ENCODE measurements at places on chromosomes 12 and 14. TPM values are rescaled to one million over a fixed set of nuclear protein-coding genes. Genes with fewer than 3 reads are reported as not detected.

GRCh38 chr12:127025545-127025944 lies 1241.4 kb upstream of the TMEM132C start:
- no peak for DNase-seq

- DNase-seq: no peak
Observed at GRCh38 chr14:80493620-80494019, 282.3 kb upstream of the DIO2 start.

DNA sequence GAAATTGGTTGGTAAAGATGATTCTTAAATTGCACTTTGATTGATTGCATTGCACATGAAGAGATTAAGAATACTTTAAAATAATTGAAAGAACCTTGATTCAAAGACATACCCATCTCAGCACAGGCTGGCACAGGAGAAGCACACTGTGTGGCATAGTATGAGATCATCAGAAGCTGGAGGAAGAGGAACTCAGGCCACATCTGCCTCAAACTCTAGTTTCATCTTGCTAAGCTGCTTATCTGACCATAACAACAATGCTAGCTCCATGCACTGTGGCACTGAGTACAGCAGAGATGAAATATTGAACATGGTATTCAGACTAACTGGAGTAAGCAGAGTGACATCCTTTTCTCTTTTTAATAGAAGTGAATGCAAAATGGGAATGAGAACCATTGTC lies 99.1 kb downstream of the TBC1D30 start:
- DNase-seq: no peak

GRCh38 chr14:71985538-71986189 lies 53.4 kb downstream of the RGS6 start:
- no peak for DNase-seq

Gene A2ML1
- 17.3 TPM for total RNA-seq

- DNase-seq: no peak
Observed at GRCh38 chr12:31524791-31525495, 66.0 kb downstream of the DENND5B start.

DNA sequence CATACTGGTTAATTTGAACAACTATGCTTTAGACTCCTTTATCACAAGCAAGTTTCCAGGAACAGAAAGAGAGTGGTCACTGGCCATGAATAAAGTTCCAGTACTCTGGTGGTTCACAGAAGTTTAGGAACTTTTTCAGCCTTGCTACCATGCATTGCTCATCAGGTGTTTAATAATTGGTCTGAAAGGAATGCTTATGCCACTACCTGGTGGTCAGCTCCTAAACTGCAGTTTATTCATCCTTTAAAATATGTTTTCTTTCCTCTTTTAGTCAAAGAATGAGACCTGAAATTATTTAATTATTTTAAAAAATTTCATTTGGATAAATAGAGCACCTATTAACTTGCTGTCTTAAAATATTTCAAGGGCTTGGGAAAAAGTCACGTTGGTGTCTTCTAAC lies 260.1 kb upstream of the OR4E1 start:
- peak; percentile 34 for DNase-seq

Data from PC-9 (cell line).